ENCODE measurements at places on chromosomes 5 and 9.
A peak's percentile ranks its signal among the peaks of the same experiment; 100 is the strongest.

- no peaks in the 10 kb centered on the region for H3K36me3 ChIP-seq
- H3K27me3 ChIP-seq = no peaks in the 10 kb centered on the region
- H3K4me1 ChIP-seq = peaks cover 16% of the 10 kb centered on the region
- peak overlapping the region; percentile 77 for H3K4me3 ChIP-seq
Measured at GRCh38 chr5:52988335-52989024, 672 bp upstream of the ITGA2 start.

GRCh38 chr9:132577119-132577518, 5.3 kb upstream of the BARHL1 start:
- no peaks in the 10 kb centered on the region for H3K4me1 ChIP-seq
- H3K27me3 ChIP-seq = peaks cover 59% of the 10 kb centered on the region
- H3K27ac ChIP-seq = no peak overlapping the region
- H3K36me3 ChIP-seq = no peaks in the 10 kb centered on the region
- no peak overlapping the region for H3K4me3 ChIP-seq

- H3K27me3 ChIP-seq = no peaks in the 10 kb centered on the region
- no peaks in the 10 kb centered on the region for H3K36me3 ChIP-seq
- no peaks in the 10 kb centered on the region for H3K4me1 ChIP-seq
Measured at GRCh38 chr5:90483206-90483605, 8.5 kb downstream of the POLR3G start.

DNA sequence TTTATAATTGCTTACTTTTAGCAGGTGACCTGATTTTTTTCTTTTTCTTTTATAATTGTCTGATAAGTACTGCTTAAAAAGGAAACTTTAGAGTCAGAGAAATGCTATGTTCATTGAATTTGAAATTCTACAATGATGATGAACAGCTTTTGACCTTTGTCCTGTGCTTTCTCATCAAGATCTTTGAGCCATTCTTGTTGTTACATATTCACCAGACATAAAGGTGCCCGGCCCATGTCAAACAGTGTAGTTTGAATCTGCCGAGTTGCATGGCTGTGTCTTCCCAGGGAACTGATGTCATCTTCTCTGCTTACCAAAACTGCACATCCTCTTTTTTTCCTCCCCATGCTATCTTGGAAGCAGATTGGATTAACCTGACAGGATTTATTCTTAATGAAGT, 163.6 kb downstream of the LRRC70 start:
- H3K27me3 ChIP-seq = no peaks in the 10 kb centered on the region
- H3K4me3 ChIP-seq = no peak overlapping the region
- DNase-seq = no peak
- H3K27ac ChIP-seq = no peak overlapping the region
- H3K4me1 ChIP-seq = no peaks in the 10 kb centered on the region
- no peaks in the 10 kb centered on the region for H3K36me3 ChIP-seq

- H3K27me3 ChIP-seq = no peaks in the 10 kb centered on the region
- no peak for DNase-seq
- H3K4me3 ChIP-seq = peak overlapping the region; percentile 17
Measured at GRCh38 chr5:157549954-157550549, 25.5 kb downstream of the ADAM19 start.

DNA sequence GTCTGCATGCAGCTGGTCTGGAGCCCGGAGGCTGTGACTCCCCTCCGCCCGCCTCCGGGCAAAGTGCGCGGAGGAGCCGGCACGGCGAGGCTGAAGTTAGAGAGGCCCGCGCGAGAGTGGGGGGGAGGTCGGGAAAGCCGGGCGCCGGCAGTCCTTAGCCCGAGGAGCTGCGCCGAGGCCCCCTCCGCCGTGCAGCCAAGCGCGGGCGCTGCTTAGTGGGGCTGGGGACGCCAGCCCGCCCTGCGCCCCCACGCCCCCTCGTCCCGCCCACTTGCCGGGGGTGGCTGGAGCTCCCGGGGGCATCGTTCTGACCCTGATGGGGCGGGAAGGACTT, 403 bp downstream of the NINJ1 start:
- peak overlapping the region; percentile 98 for H3K27ac ChIP-seq
- no peaks in the 10 kb centered on the region for H3K27me3 ChIP-seq
- H3K36me3 ChIP-seq = no peaks in the 10 kb centered on the region
- H3K4me1 ChIP-seq = peaks cover 33% of the 10 kb centered on the region
- no peak for DNase-seq

- H3K27me3 ChIP-seq = no peaks in the 10 kb centered on the region
- no peak for DNase-seq
- no peaks in the 10 kb centered on the region for H3K4me1 ChIP-seq
Measured at GRCh38 chr9:112158656-112159367, 16.3 kb downstream of the SUSD1 start.

GRCh38 chr5:10701567-10702039, 59.4 kb downstream of the DAP start:
- H3K4me1 ChIP-seq = peaks cover 12% of the 10 kb centered on the region
- no peak overlapping the region for H3K4me3 ChIP-seq

- no peak overlapping the region for H3K27ac ChIP-seq
- peaks cover 10% of the 10 kb centered on the region for H3K4me1 ChIP-seq
- no peak for DNase-seq
- H3K4me3 ChIP-seq = no peak overlapping the region
- H3K36me3 ChIP-seq = no peaks in the 10 kb centered on the region
- H3K27me3 ChIP-seq = no peaks in the 10 kb centered on the region
Measured at GRCh38 chr9:114507726-114508125, 2.5 kb upstream of the WHRN start.

- no peaks in the 10 kb centered on the region for H3K36me3 ChIP-seq
- no peak for DNase-seq
- H3K27ac ChIP-seq = no peak overlapping the region
- H3K4me3 ChIP-seq = no peak overlapping the region
- H3K4me1 ChIP-seq = peaks cover 6% of the 10 kb centered on the region
Measured at GRCh38 chr9:104091116-104091515, 3.0 kb upstream of the SMC2 start.

GRCh38 chr5:161446655-161447054, 99.9 kb downstream of the GABRB2 start:
- H3K27ac ChIP-seq = no peak overlapping the region
- H3K4me1 ChIP-seq = no peaks in the 10 kb centered on the region
- no peaks in the 10 kb centered on the region for H3K36me3 ChIP-seq
- no peaks in the 10 kb centered on the region for H3K27me3 ChIP-seq

GRCh38 chr9:107175816-107176435, 107.2 kb upstream of the RAD23B start:
- no peaks in the 10 kb centered on the region for H3K36me3 ChIP-seq
- no peak overlapping the region for H3K27ac ChIP-seq
- no peaks in the 10 kb centered on the region for H3K27me3 ChIP-seq
- no peak for DNase-seq

- no peak overlapping the region for H3K27ac ChIP-seq
- H3K4me1 ChIP-seq = peaks cover 3% of the 10 kb centered on the region
- no peak overlapping the region for H3K4me3 ChIP-seq
- DNase-seq = peak; percentile 20
- H3K36me3 ChIP-seq = no peaks in the 10 kb centered on the region
Measured at GRCh38 chr9:21160178-21160577, 6.3 kb downstream of the IFNA21 start.

DNA sequence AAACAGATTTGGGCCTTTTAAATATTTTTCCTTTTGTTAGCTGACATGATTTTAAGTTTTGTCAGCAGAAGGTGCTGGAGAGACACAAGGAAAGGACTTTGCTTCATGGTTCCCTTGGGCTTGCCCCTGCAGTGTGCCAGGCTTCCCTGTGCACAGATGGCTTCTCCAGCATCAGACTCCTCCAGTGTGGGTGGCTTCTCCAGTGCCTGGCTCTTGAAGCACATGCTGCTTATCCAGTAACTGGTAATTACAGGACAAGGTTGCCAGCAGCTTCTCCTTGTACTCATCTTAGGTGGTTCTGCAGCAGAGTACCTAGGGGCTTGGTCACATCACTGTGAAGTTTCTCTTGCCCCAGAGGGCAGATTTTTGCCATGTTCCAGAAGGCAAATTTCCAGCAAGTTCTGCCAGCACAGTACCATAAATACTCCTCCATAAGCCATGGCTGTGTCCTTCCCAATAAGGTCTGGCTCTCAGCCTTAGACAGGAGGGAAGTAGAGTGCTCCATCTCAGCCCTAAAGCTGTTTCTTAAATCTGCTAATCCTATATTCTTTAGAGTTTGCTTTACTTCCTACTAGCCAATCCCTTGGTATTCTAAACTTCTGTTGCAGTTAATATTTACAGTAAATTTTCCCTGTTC, 62.4 kb downstream of the PJA2 start:
- H3K27ac ChIP-seq = no peak overlapping the region
- H3K4me1 ChIP-seq = no peaks in the 10 kb centered on the region
- H3K27me3 ChIP-seq = no peaks in the 10 kb centered on the region
- DNase-seq = no peak
- H3K4me3 ChIP-seq = no peak overlapping the region
- H3K36me3 ChIP-seq = peaks cover 28% of the 10 kb centered on the region

DNA sequence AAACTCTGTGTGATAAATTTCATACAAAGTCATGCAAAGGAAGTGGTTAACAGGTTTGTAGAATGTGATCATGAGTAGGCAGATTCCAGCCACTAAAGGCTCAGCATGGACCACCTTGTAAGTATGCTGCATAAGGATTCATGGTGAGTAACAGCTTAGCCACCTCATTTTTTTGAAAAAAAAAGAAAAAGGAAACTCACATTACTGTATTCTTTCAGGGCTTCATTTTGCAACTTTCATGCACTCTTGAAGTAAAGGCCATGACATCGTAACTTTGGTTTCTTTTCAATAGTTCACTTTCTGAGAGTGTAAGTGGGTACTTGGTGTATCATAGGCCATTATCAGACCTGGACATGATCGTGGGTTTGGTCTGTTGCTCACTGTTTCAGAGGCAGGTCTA, 175.1 kb downstream of the PCSK1 start:
- no peak for DNase-seq
- H3K4me3 ChIP-seq = no peak overlapping the region
- no peak overlapping the region for H3K27ac ChIP-seq
- no peaks in the 10 kb centered on the region for H3K27me3 ChIP-seq
- H3K36me3 ChIP-seq = no peaks in the 10 kb centered on the region

DNA sequence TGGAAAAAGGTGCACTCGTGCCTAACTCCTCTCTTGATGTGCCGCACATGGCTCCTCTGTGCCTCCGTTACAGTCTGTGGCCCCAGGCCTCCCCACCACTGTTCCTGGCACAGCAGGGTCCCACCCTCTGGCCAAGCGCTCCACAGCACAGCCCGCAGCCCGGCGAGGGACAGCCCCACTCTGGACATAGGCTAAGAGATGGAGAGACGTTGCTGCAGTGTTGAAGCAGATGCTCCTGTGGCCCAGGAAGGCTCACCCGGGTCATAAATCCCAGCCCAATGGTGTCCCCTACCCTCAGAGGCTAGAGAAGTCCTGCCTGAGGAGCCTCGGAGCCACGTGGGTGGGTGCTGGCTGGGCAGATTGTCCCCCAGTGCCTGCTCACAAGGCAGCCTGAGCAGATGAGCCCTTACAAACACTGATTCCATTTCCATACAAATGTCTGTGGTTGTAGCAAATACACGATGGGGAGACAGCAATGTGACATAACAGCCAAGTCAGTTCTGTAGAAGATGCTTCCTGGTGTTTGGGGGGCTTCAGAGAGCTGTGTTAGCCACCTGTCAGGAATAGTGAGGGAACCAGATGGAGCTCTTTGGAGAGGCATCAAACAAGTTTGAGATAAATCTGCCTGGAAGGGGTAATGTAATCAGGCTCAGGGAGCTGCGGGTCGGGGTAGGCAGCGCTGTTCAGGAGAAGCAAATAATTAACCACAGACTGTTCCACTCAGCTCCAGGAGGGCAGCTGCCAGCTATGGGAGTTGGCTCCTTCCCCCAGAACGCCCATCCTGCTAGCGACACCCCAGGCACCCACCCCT, 41.7 kb downstream of the C5orf15 start:
- no peak overlapping the region for H3K27ac ChIP-seq
- no peak overlapping the region for H3K4me3 ChIP-seq
- H3K27me3 ChIP-seq = no peaks in the 10 kb centered on the region
- no peaks in the 10 kb centered on the region for H3K4me1 ChIP-seq
- no peak for DNase-seq

GRCh38 chr9:123978981-123979380, 32.6 kb upstream of the LHX2 start:
- H3K27me3 ChIP-seq = no peaks in the 10 kb centered on the region
- H3K36me3 ChIP-seq = no peaks in the 10 kb centered on the region
- H3K4me3 ChIP-seq = no peak overlapping the region
- DNase-seq = no peak

Data from effector memory CD4-positive, alpha-beta T cell (primary cell).